ENCODE measurements at places on chromosomes 2 and 18. TPM values are rescaled to one million over a fixed set of nuclear protein-coding genes. Genes with fewer than 3 reads are reported as not detected.
A peak's percentile ranks its signal among the peaks of the same experiment; 100 is the strongest.

Gene C1QL2
- total RNA-seq: not detected

Gene IL36B
- total RNA-seq: not detected

Gene INPP1
- 19.6 TPM for total RNA-seq

Gene RAD51AP2
- total RNA-seq: 0.10 TPM

- DNase-seq: no peak
Observed at GRCh38 chr2:99867770-99868169, 274.6 kb downstream of the AFF3 start.

GRCh38 chr18:10261344-10262276 is 192.8 kb upstream of the APCDD1 start:
- DNase-seq: no peak

DNA sequence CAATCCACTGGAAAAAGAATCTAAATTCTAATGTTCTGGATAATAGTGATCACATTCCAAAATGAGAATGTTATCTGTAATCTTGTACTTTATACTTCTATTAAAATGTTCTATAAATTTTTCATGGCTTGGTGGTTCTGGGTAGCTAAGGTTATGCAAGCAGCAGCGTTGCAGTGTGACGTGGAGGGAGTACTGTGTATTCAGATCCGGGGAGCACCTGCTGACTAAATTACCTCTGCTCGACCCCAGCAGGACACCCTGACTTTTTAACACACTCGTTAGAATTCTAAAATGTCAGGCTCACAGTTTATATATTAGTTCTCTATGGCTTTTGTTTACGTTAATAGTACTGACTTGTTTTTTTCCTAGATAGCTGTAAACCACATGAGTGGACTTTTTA is 13.0 kb downstream of the ATIC start:
- DNase-seq: no peak

- no peak for DNase-seq
Observed at GRCh38 chr2:46350029-46350689, 53.0 kb downstream of the EPAS1 start.

DNA sequence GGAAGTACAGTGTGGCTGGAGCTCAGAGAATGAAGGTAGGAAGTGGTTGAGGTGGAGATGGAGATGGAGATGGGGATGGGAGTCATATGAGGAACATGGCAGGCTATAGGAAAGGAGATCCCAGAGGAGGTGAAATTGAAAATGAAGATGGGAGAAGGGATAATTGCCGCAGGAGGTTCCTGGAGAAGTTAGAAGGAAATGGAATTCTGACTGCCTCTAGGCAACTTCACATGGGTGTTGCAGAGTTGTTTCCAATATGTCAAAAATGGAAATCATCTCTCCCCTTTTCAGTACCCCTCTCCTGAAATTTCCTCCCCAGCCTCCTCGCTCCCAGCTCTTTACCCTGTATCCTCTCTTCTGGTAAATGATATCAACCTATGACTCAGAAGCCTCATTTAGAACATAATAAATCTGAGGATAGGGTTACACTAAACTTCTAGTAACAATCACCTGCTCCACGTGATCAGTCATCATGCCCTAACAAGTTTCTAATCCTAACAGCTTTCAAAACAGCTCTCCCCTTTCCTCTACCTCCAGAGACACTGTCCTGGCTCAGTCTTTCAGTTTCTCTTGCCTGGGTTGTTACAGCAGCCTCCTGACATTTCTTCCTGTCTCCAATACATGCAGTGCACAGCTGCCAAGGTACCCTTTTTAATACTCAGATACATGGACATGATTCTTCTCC is 201.9 kb upstream of the RBMS1 start:
- DNase-seq: no peak

DNA sequence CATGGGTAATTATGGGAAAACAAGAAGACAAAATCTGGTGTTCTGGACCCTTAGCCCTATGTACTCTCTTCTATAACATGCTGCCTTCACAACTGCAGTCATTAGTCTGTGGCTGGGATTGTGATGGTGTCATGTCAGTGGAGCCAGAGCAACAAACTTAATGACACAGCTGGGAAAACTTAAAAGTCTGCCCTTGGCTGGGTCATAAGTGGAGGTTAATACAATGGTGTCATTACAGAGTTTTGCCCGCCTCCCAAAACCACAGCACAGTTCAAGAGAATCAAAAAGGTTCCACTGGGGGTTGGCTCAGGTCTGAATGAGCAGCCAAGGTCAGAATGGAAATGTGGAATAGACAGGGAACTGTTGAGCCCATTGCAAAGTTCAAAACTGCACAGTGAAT is 455.7 kb upstream of the PIK3C3 start:
- no peak for DNase-seq

DNA sequence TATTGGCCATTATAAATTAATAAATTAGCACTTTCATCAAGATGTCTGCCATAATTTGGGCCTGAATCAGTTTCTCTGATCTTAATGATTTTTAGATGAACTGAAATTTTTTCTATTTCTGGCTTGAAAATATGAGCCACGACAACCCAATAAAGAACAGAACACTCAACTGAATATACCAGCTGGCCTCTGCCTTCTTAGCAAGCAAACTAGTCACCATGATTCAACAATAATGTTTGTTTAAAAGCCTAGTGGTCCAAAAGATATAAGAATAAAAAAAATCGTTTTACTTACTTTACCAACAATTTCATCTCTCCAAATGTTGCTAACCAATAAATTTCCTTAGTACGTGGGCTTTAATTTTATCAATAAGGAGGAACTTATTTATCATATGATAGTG is 66.7 kb upstream of the TTN start:
- DNase-seq: no peak

DNA sequence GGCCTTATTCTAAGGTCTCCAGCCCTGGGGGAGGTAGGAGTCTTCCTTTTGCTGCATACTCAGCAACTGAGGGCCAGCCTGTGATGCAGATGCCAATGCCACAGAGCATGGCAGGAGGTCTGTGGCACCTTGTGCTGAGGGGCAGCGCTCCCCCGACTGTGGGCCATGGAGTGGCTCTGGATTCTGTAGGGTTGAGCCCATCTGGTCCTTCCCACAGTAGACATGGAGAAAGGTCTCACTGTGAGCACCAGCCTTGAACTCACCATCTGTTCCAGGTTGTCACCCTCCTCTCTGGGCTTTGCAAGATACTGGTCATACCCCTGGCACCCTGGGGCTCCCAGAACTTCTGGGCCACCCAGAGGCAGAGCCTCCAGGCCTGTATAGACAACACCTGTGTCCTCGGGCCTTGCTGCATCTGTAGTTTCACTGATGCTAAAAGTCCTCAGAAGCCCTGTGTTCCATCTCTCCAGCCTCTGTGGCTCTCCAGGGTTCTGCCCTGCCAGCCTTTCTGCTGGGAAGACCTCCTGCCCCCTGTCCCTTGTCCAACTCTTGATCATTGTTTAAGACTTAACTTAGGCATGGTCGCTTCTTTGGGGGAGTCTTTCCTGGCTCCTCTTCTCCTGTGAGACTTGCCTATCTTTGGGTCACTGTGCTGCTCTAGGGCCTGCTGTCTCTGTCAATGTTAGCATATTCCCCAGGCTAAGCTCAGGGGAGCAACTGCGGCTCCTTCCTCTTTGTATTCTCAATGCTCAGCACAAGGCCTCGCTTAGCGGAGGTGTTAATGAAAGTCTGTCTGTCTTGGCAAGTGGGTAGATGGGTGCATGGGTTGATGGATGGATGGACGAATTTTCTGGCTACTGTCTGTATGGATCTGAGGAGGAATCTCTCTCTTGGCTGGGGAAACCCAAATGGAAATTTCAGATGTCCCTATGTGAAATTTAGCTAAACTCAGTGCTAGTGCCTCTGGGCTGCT is 160.9 kb downstream of the DYSF start:
- no peak for DNase-seq

DNA sequence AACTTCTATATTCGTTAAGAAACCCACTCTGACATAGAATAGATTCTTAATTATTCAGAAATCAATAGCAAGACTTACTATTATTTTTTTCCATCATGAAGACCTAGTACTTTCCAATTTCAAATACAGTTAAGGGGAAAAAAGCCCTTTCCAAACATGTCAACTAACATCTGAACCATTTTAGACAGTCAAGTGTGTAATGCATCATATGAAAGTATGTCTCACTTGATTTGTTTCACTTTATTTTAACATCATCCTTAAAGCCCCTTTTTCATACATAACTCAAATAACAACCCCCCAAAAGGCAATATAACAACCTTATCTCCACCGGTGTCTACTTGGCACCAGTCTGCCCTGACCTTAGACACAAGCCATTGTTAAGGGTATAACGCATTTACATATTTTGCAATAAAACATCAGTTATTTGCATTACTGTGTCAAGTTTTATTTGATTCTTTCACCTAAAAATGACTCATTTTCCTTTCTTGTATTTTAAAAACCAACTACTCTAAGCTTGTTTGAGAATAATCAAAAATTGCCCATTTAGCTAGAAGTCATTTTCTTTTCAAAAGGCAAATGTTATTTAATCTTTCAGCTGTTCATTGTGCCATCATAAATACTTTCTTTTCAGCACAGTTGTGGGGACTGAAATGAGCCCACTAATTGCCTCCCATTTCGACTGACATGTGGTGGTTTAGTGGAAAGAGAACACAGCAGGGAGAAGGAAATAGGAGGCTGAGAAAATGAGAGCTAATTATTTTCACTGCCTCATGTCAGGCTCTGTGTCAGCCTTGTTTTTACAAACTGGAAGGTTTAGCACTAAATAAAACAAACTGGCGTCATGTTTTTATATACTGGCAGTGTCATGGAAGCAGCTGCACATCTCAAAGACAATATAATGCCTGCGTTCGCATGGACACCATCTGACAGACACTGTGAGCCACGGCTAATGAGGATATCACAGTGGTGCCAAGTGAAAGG is 104.7 kb upstream of the CDCA7 start:
- DNase-seq: no peak

DNA sequence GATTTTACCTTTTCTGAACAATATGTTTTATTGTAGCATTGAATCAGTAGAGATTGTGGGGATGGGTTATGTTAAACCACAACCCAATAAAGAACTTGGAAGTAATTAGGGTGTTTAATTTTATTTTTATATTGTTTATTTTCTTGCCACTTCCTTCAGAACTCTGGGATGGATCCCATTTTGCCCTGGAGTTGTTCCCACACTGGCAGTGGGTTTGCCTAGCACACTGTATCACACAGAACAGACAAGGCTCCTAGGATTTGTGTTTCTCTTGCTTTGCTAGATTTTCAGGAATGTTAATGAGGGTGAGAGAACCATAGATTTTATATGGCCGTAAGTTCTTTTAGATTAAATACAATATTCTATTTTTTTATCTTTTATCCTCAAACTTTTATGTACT is 59.0 kb downstream of the TANK start:
- DNase-seq: no peak

GRCh38 chr2:79952616-79953015 is 351.9 kb downstream of the LRRTM1 start:
- no peak for DNase-seq

GRCh38 chr18:27712066-27712465 is 464.9 kb downstream of the CDH2 start:
- DNase-seq: no peak

- DNase-seq: no peak
Observed at GRCh38 chr2:65159906-65160305, 30.0 kb upstream of the RAB1A start.

DNA sequence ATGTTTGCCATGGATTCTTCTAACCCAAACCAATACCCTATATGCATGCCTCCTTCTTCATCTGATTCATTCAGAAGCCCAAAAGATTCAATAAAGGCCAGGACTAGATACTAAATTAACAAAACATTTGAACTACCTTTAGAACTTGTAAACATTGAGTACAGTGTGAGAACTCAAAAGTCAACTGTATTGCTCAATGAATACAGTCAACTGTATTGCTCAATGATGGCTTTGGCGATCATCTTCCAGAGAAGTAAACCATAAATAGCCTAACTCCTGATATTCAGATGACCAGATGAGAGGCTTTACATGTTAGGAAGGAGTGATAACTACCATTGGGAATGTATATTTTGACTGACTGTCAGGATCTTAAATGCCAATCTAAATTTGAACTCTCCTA is 206.5 kb upstream of the ITGA4 start:
- DNase-seq: no peak

GRCh38 chr2:34012715-34013302 is 413.7 kb upstream of the FAM98A start:
- DNase-seq: peak; percentile 18

DNA sequence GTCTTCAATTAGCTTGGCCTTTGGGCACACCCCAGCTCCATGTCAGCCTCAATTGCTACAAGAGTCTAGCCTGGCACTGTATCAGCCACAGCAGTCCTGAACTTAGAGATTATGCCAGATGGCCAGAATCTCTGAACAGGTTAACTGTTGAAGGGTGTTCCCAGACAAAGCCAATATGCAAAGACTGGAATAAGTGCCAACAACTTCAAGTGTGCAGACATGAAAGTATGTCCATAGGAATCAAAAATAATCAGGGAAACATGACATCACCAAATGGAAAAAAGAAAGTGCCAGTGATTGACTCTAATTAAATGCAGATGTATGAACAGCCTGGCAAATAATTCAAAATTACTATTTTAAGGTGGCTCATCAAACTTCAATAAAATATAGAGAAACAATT is 98.5 kb upstream of the DOCK10 start:
- no peak for DNase-seq

- DNase-seq: no peak
Observed at GRCh38 chr2:224734949-224735348, 18.8 kb upstream of the CCDC195 start.

DNA sequence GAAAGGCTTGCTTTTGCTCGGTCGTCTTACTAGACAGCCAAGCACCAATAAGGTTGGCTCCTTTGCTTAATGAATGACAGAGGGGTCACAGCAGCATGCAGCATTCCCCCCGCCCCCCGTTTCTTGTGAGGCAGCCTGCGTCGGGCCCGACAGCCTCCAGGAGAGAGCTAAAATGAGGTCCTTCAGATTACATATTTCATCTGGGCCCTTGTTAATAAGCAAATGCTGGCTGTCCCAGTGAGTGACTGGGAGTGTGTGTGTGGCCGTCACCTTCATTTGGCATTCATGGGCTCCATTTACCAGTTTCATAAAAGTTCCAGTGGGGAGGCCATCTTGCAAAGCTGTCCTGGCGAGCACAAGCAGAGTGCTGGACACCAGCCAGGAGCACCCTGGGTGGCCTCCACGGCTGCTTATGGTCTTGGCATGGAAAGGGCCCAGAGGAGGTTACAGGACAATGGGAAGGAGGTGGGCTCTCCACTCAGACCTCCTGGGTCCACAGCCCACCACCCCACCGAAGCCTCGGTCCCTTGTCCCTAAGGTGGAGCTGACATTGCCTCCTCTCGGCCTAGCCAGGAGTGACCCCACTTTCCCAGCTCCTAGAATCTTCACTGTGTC is 37.2 kb downstream of the ODC1 start:
- no peak for DNase-seq

- DNase-seq: peak; percentile 47
Observed at GRCh38 chr2:11744631-11745394, 1.6 kb upstream of the LPIN1 start.

Data from HCT116 (cell line).